ENCODE measurements at places on chromosomes 6 and 20.

GRCh38 chr6:56682635-56683034 lies 39.9 kb upstream of the DST start:
- peak; percentile 60 for DNase-seq

- no peak for DNase-seq
Measured at GRCh38 chr6:28543651-28544610, 18.2 kb downstream of the GPX5 start.

DNA sequence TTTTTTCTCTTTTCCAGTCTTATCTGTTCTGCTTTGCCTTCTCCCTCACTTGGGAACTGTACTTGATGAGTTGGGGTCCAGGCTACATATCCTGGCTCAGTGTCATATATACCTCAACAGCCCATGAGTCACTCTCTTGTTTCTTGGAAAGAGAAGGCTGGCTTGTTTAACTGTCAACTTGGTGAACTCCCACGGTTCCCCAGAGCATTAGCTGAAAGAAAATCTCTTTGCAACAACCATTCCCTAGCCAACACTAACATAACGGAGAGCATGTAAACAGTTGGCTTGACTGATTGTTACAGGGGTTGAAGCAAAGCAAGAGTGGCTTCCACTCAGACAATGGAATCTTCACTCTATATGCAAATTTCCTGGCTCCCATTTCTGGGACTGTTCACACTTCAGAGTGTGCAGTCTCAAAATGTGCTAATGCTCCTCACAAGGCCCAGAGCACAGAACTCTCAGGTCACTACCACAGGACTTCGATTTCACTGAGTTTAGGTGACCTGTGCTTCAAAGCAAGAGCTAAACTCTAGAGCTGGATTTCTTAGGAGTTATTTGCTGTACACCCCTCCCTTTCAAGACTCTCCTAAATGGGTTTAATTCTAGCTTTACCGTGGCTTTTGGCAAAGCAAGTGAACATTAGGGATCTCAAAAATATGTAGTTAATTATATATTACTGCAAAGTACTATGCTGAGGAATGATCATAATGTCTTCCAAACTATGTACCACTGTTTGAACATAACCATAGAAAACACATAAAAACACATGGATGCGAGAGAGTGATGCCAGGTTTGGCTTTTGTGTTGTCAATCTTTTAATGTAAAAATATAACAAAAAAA lies 609.8 kb downstream of the RFPL4B start:
- DNase-seq: no peak

DNA sequence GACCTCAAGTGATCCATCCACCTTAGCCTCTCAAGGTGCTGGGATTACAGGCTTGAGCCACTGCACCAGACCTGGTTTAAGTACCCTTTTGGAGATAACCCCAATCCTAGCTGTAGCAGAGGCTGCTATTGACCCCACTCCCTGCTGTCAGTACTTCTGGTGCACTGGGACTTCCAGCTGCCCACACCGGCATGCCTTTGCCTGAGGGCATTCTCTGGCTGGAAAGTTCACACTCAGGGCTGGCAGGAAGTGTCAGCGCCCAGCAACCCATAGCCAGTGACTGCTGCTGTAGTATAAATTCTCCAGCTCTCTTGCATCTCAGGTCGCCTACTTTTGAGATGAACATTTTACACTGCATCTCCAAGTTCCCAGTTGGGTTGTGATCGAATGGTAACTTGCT lies 75.3 kb downstream of the UTRN start:
- DNase-seq: no peak

- DNase-seq: no peak
Measured at GRCh38 chr6:146876271-146877151, 277.7 kb downstream of the ADGB start.

- no peak for DNase-seq
Measured at GRCh38 chr6:119323931-119324330, 25.6 kb downstream of the MAN1A1 start.

- DNase-seq: peak; percentile 60
Measured at GRCh38 chr20:59835448-59836395, 97.7 kb downstream of the SYCP2 start.

GRCh38 chr6:16078064-16078463 lies 50.8 kb upstream of the MYLIP start:
- no peak for DNase-seq

DNA sequence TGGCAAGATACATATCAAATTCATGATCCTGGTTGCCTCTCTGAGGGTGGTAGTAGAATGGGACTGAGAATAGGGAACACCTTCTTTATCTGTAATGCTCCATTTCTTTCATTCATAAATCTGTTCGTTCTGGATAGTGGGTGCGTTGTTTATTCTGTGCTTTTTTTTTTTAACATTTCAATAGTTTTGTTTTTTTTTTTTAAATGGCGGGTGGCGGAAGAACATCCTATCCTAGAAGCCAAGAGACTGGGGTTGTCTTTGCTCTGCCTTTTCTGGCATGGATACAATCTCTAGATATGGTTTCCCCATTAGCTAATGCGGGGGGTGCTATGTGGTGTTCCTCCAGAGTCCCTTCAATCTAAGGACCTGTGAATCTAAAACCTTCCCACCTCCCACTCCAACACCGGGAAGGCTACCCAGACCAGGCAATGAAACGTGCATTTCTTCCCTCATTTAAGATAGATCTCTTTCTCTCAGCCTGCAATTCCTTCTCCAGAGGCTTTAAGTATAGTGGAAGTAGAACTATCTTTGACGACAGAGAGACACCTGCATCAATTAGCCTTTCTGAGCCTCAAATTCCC lies 883 bp upstream of the CCDC28A start:
- DNase-seq: no peak

DNA sequence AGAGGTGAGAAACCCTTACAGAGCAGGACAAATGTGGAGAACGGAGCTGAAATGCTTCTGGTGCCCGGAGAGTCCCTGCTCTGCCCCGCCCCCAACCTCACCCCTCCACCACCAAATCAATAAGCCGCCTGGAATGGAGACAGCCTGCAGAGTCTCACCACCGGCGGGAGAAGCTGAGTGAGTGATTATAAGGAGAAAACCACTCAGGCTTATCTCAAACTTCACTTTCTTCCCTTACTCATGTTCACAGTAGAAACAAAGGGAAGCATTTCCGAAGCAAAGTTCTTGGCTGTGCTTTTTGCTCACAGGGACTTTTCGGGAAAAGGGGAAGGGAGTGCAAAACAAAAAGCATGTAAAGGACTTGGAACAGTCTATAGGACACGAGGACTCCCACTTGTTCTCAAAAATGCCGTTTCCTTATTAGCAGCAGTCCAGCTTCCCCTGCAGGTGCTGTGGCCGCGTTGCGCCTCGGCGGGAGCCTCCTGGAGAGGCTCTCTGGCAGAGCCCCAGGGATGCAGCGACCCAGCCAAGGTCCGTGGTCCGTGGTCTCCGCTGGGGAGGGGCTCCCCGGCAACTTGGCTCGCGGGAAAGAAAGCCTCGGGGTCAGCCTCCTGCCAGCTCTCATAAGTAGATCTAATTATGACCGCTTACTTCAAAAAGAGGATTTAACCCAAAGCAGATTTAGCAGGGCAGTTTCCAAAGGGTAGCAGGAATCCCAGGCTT lies 64.8 kb upstream of the TMEM30A start:
- DNase-seq: no peak

DNA sequence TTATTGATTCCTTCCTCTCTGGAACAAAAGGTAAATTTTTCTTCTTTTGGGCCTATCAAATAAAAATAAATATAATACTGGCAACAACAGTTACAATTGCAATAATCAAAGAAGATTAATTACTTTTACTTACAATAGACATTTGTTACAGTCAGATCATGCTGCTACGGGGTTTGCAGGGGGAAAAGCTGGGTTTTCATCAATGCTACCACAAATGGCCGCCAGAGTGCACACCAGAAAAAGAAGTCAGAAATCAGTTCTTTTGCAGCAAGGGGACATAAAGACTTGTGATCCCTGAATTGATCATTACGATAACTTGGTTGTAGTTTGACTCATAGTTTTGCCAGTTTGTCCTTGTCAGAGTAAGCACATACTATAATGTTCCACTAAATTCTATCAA lies 714.5 kb upstream of the EYS start:
- DNase-seq: peak; percentile 7

GRCh38 chr6:52395969-52396368 lies 24.2 kb upstream of the EFHC1 start:
- no peak for DNase-seq

GRCh38 chr6:498795-499231 lies 107.3 kb downstream of the IRF4 start:
- no peak for DNase-seq

DNA sequence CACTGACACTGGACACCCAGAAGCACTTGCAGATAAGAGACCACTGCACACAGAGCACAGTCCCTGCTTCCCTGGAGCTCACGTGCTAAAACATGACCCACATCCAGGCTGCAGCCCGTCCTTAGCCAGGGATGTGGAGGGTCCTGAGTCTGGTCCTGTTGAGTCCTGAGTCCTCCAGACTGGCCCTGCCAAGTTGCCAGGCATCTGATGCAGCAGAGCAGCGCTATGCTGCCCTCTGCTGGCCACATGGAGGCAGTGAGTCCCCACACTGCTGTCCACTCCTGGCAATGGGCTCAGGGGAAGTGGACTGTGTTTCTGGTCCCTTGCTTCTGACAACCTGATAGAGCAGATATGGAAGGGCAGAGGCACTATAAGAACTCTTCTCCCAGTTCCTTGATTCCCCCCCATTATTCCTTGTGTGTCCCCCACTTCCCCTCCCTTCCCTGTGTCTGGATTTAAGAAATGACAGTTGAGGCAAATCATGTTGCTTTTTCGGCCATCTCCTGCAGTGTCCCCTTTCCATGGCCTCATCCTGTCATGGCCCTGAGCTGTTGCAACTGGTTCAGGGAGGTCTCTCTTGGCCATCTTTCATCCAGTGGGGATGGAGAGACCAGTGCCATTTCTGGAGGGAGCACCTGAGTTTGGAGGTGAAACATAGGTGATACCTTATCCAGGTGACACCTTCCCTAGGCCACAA lies 86.0 kb downstream of the DHX35 start:
- DNase-seq: peak; percentile 77

DNA sequence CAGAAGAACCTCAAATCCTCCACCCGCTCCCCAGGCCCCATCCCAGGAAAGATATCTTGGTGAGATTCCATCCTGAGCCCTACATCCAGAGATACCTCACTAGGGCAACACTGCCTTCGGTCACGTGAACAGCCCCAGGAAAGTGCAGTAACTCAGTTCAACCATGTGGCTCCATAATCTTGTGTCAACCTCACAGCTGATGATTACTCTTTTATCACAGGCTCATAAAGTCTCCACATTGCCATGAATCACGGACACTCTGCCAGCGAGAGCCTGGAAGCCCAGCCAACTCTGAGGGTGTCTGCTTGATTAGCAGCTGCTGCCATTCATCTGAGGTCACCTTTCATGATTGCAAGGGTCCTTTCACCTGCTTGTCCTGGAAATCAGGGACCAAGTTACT lies 175.8 kb upstream of the LRFN2 start:
- DNase-seq: no peak

- DNase-seq: no peak
Measured at GRCh38 chr20:10478205-10478604, 43.1 kb downstream of the SLX4IP start.

DNA sequence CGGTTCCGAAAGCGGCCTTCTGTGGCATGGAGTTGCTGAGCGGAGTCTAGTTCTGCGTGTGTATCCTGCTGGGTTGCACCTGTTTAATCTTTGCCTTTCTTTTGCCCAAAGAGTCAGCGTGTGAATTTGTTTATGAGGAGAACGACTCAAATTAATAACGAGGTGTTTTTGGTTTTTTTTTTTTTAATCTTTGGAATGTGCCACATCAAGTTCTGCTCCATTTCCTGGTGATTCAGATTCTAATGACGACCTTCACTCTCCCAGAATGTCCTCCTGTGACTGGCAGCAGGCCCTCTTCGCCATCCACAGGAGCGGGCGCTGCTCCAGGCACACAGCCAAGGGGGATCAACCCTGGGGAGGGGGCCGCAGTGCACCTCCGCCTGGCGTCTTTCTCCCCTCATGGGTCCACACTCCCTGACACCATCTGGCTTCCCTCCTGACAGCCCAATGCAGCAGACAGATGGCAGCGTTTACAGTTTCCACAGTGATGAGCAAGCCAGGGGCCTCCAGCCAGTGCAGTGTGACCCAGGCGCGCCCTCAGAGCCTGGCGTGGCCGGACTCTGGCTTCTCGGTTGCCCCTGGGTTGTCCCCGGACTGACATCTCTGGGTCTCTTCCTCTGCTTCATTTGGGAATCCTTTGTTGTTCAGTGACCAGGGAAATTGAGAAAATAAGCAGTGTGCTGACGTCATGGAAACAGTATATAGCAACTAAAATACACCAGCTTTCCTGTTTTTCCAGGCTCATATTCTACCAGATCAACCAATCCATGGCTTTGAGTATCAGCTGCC lies 27.5 kb upstream of the AFDN start:
- peak; percentile 39 for DNase-seq

- no peak for DNase-seq
Measured at GRCh38 chr20:63071541-63072181, 64.9 kb upstream of the BHLHE23 start.

GRCh38 chr6:21885532-21886114 lies 292.1 kb downstream of the SOX4 start:
- peak; percentile 75 for DNase-seq

DNA sequence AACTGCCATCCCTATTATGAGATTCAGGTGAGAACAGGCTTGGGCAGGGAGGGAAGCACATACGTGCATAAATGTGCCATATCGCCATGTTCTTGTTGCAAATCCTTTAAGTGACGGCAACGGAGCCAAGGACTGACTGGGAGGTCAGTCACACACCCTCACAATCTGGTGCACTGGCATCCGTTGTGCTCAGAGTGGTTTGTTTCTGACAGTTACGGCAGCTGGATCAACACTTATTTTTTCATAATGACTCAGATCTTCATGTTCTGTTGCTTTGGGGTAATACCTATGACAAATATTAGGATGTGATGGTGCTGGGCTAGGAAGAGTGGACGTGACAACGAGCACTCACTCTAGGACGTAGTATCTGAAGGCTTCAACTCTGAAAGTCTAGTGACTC lies 56.2 kb upstream of the PREP start:
- no peak for DNase-seq

DNA sequence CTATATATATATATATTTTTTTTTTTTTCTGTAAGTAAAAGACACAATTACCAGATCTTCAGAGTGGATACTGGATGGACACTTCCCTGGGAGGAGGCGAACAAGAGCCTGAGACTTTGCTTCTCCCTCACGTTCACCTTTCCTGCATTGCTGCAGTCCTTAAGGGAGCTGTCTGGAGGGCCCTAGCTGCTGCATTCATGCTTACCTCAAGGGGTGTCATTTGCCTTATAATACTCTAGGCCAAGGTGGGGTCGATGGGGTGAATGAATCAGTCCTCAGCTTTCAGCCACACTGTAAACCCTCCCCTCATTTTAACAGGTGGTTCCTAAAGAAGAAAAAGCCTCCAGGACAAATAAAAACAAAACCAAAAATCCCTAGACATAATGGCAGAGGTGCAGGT lies 34.8 kb upstream of the CD83 start:
- no peak for DNase-seq

GRCh38 chr20:43188861-43189553 lies 699 bp downstream of the PTPRT start:
- DNase-seq: no peak

- no peak for DNase-seq
Measured at GRCh38 chr20:47038566-47039560, 144.2 kb downstream of the EYA2 start.
